ENCODE measurements at places on chromosomes 4 and X.

- no peak for DNase-seq
Observed at GRCh38 chr4:159497936-159498335, 395.1 kb downstream of the RAPGEF2 start.

DNA sequence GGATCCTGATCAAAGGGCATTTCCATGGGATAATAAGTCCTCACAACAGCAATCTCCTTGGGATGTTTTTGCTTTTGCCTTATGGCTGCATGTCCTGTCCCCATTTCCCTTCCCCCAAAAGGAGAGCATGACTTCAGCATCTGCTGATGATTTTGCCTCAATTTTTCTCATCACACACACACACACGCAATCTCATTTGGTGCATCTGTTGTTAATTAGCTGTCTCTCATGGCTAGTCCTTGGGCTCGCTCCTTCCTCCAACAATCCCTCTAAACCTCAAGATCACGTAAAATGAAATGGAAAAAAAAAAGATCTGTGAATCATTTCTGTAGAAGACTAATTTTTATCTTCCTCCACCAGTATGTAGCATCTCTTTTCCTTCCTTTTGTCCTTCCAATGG, 153.6 kb downstream of the RBMX2 start:
- DNase-seq: no peak

- DNase-seq: no peak
Observed at GRCh38 chrX:13029887-13030771, 14.3 kb downstream of the FAM9C start.

DNA sequence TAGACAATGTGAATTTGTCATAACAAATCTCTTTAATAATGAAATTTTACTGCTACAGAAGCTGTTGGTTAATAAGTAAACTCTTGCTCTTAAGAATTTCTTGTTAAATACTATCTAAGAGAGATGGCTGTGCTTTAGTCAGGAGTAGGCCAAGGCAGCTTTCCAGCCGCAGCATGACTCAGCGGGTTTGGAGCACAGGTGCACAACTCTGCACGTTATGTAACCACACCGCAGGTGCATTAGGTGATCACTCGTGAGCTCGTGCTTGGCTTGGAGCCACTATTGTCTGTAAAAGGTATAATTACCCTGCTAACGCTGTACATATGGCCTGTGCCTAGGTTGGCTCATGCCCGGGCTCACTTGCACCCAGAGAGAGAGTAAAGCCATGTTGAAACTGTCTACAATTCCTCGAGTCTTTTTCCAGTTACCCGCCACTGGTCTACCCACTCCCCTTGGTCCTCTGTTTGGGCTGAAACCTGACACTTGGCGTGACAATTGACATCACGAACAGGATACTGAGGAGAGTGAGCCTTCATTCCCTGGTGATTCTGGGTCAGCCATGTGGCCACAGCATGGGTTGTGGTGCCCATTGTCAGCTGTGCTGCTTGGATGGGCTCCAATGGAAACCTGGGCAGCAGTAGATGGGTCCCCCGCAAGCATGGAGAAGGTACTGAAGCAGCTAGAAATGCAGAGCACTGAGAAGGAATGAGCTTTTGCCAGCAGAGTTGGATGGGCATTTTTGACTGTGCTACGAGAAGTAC, 18.4 kb upstream of the ANAPC4 start:
- peak; percentile 18 for DNase-seq

DNA sequence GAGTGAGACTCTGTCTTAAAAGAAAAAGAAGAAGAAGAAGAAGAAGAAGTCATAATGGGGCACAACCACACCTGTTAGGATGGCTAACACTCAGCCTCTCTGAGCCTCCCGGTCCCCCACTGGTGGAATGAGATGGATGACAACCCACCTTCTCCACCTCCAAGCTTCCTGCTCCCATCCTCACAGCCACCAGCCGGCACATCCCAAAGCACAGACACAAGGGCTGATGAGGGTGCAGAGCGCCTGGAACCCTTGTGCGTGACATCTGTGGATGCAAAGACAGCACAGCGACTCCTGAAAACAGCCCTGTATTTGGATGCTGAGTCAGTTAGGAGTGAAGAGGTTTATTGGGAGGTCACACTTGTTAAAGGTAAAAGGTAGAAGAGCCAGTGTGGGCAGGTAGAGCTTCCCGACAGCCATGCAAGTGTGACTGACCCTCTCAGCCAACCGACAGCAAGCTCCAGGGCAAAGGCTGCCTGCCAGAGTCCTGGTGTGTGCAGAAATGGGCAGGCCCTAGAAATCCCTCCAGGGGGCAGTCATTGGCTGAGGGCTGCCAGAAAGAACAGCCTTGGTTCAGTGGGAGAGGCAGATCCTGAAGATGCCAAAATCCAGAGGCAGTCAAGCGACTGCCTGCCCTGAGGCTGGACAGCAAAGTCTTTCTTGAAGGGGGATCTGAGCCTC, 26.6 kb upstream of the MAN2B2 start:
- DNase-seq: peak; percentile 39

- no peak for DNase-seq
Observed at GRCh38 chrX:25084446-25084845, 68.7 kb upstream of the ARX start.

GRCh38 chr4:149790172-149790907, 25.3 kb downstream of the IQCM start:
- DNase-seq: no peak

GRCh38 chr4:41120297-41121217, 93.8 kb downstream of the APBB2 start:
- peak; percentile 87 for DNase-seq

Measured in RPMI8226 (cell line).